ENCODE measurements at places on chromosomes 2 and 18.

DNA sequence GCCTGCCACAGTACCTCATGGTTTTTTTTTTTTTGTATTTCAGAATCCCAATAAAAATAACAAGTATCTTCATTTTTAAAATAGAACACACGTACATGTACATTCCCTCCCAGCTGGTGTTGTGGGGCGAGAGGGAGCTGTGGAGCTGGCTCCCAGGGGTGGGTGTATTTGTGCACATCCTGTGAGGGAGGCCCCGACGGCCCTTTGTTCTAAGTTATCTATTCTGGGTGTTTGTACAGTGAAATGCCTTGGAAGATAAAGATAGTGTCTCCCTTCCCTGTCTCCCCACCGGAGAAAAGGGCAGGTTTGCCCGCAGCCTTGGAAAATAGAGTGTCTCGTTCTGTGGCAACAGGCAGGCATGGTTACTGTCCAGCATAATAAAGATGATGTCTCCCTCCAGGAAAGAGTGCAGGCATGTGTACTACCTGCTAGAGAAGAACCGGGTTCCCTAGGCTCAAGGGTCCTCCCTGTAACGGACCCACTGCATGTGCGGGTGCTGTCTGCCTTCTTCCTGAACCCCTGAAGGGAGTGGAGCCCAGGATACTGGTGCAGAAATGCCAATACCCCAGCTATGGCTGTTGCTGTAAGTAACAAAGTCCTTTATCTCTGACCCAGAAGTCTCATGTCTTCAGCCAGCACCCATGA, 12.1 kb upstream of the ALLC start:
- no peak for DNase-seq

- DNase-seq, result no peak
These were observed 104.2 kb downstream of the CCDC85A start for GRCh38 chr2:56287974-56288373.

- DNase-seq, result no peak
These were observed 855.1 kb downstream of the TMEM182 start for GRCh38 chr2:103616891-103617290.

GRCh38 chr2:128638341-128639119, 319.9 kb upstream of the HS6ST1 start:
- DNase-seq, result no peak

DNA sequence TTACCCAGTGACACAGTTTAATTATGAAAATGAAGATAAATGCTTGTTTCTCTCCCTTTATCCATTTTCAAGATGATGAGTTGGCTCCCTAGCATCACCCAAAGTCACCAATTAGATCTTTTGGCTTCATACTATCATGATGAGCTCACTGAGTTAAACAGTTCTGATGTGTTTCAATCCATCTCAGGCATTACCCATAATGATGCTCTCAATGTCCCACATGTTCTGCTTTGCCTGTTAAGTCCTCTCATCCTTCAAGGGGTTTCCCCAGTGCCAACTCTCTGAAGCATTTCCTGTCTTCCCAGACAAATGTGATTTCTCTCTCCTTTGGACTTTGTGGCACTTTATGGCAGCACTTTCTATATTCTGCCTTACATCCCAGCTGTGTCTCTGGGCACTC, 92.6 kb downstream of the EPB41L3 start:
- no peak for DNase-seq
